Urothelium cell line (cell line): ENCODE measurements at places on chromosomes 4 and X.

- DNase-seq = no peak
Observed at GRCh38 chrX:7252013-7252610, 104.2 kb upstream of the PUDP start.

DNA sequence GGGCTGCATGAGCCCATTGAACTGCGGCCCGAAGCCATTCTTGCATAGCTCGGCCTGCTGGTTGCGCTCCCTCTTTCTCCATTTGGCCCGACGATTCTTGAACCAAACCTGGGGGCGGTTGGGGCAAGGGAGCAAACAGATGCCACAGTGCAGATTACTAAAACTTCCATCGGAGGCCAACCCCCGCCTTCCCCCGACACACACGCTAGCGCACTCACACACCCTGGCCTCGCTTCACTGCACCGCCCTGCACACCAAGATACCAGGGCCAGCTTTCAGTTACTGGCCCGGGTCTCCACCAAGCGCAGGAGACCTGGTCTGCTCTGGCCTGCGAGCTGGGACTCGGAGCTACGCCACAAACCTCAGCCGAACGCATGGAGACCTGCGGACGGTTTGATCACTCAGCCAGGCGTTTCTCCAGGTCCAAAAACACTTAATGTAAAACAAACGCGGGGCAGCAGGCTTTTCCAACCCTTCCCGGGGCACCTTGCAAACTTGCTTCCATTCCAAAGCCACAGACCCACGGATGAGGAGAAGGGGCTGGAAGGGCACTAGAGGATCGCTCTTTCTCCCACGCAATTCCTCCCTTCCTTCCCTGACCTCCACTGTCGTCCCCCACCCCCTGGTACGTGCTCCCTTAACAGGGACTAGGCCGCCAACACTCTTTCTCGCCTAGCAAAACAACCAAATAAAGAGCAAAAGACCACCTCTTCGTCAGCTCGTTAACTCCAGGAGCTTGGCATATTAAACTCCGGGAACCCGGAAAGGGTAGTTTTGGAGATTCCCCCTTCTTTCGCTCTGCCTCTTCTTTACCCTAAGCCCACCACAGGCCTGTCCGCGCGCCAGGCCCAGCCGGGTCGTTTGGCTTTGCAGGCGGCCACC is 4.1 kb downstream of the PITX2 start:
- DNase-seq = no peak

- DNase-seq = no peak
Observed at GRCh38 chr4:23943478-23943877, 53.6 kb upstream of the PPARGC1A start.

- DNase-seq = no peak
Observed at GRCh38 chrX:17842769-17843525, 18.2 kb downstream of the RAI2 start.

DNA sequence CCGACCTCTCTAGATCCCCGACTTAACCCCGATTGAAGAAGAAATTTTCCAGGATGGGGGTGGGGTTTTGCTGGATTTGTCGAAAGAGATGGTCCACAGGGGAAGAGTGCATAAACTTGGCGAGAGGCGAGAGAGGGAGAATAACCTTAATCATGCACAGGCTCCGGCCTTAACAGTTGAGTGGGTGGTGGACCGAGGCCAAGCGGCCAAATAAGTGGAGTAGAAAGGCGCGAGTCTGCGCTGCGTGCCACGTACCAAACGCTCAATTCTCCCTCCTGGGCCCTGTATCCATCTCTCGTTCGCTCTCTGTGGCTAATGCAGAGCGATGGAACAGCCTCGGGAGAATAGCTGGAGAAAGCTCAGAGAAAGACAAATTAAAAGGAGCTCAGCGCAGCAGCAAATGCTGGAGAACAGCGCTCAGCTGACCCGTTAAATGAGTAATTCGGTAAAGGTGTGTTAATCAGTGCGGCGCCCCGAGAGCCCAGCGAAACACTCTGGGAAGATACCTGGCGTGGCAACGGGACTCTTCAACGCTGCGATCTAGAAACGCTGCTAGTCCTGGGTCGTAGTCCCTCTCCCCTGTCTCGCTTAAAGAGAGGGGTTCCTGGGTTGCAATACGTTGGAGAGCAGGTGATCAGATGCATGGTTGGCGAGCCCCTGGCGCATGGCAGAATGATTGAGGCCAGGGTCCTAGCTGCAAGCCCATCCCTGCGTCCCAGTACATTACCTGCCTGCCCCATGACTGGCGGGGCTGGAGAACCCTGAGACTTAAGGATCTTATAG is 887 bp upstream of the IL1RAPL2 start:
- peak; percentile 0 for DNase-seq

- no peak for DNase-seq
Observed at GRCh38 chrX:130158311-130158710, 7.3 kb downstream of the AIFM1 start.

DNA sequence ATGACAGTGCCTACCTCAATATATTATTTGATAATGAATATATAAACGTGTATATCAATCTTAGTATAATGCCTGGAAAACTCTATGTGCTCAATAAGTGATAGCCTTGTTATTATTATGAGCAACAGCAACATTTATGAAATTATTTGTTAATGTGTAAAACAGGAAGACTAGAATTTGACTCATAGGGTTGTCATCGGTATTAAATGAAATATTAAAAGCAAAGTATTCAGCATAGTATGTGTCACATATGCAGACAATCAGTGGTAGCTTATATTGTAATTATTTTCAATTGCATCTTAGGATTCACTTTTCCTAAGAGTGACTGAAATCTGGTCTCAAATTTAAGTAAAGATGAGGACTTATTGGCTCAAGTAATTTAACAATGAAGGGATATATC is 24.6 kb downstream of the SPANXD start:
- DNase-seq = no peak

DNA sequence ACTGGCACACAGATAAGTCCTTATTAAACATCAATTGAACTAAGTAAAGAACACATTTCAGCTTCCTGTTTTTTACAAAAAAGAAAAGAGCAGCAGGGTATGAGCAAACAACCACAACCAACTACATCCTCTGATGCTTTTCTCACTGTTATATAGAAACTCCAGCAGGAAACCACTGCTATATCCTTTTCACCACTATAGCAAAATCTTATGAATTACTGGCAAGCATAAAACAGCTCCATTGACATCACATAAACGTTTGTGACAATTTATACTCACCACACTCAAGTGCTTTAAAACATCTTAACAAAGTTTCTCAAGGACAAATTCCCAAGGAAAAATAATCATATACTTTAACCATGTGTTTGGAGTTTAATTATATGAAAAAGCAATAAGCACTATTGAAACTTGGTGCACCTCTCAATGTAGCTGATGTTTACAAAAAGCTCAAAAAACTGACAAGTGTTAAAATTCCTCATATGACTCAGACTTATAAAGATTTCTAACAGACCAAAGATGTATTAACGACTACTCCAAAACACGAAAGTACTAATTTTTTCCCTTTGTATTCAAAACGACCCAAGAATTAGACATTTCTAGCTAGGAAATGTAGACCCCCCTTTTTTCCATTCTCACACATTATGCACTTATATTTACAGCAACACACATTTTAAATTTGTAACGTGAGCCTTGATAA is 12.9 kb downstream of the GPRIN3 start:
- no peak for DNase-seq

GRCh38 chrX:94454159-94454558 is 780.2 kb downstream of the FAM133A start:
- no peak for DNase-seq

DNA sequence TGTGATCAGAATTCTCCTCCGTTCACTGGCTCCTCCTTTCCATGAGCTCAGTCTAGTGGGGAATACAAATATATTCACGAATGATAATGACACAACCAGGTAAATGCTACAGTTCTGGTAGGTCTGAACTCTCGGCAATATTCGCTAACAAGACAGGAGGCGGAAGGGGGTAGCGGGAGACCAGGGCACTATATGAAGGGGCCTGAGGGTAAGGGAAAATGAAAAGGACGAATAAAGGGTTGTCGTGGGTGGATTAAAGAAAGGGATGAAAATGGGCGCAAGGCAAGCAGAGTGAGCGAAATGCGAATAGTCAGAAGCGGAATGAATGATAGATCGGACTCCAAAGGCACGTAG is 743 bp downstream of the NKAP start:
- DNase-seq = no peak

DNA sequence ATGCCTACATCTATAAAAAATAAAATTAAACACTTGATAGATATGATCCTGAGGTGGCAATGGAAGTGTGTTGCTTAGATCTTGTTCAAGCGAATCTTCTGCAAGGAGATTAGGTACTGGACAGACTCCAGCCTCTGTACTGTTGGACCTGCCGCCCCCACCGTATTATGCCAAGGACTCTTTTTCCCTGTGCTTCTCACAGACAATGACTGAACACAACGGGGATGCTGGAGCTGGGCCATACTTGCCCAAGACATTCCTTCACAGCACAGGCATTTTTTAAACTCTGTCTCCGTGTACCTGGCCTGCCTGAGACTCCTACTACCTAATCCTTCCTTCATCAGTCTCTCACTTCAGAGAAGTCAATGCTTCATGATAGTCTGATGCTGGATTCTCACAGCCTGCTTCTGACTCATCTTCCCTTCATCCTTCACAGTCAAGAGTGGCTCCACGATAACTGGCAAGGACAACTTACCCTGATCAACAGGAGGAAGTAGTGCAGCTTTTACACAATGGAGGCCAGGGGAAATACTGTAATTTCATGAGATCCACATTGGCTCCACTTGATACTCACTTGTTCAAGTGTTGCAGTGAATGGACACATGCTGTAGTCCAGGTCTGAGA is 754.6 kb upstream of the AGA start:
- DNase-seq = no peak

DNA sequence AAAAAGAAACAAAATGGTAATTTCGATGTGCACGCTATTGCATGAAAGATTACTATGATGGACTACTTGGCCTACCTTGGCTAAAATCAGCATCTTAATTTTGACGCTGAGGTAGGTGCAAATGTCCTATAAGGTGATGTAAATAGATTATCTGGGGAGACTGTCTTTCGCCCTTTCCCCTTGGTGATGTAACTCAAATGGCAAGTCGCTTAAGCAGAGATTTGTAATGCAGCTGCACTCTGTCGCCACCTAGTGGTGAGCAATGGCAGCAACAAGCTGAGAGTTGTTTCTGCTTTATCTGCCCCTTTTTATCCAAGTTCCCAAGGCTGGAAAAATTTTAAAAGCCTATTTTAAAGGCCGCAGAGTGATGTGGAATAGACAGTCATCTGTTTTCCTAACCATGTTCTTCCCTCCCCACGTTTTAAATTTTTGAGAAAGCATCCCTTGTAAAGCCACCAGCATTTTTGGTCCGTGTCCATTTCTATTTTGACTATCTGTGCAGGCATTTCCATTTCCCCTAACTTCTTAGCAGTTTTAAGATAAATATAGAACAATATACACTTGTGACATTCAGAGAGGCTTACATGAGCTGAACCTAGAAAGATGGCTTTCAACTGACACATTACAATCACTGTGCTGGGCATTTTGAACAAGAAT is 62.4 kb upstream of the PDLIM3 start:
- DNase-seq = peak; percentile 72

DNA sequence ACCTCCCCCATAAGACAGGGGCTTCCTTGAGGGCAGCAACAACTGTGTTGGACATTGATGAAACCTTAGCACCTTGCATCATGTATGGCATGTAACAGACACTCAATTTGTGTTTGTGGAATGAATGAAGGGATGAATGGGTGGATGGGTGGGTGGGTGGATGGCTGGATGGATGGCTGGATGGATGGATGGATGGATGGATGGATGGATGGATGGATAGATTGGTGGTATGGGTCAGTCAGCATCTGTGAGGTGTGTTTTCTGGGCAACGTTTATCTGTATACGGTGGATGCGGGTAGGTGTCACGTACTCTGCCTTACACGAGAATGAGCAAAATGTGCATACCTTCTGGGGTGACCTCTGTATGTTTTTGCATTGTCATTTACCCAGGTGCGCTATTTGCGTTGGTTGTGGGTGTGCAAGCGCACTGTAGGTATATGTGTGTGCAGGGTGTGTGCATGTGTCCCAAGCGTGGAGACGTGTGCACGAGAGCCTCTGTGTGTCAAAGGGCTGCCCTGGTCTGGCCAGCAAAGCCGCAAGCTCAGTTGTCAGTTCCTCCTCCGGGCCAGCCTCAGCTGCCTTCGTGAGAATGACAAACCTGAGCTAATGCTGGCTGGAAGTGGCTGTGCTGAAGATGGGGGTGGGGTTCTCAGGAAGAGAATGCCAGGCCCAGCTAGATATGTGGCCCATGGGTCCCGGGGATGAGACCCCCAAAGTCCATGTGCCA is 26.5 kb downstream of the ELF4 start:
- no peak for DNase-seq
